T-helper 9 cell (primary cell): ENCODE measurements at places on chromosomes 4 and X.

GRCh38 chr4:132540797-132541196 is 608.3 kb upstream of the PCDH10 start:
- DNase-seq = no peak

DNA sequence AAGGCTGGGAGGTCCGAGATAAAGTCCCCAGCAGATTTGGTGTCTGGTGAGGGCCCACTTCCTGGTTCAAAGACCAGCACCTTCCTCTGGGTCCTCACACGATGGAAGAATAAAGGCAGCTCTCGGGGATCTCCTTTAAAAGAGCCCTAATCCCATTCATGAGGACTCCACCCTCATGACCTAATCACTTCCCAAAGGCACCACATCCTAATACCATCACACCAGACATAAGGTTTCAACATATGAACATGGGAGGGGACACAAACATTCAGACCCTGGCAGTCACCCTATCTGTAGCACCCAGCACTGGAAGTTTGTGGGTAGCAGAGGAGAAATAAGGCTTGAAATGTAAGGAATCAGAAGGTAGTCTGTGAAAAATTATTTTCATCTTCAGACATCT is 112.9 kb upstream of the NOCT start:
- DNase-seq = no peak

DNA sequence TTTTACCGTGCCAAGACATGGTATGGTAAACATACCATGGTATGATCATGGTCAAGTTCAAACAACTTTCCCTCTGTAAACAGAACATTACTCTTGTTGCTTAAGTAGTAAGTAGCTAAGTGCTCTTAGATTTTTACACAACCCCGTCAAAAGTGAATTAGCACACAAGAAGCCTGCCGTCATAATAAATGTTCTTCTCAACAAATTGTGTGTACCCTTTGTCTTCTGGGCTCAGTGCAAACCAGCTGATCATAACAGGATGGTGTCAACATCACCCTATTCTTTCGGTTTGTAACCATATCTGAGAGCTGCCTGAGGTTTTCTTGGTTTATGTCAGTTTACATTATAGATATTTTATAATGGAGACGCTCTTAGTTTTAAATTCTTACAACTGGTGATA is 28.8 kb downstream of the MSL3 start:
- DNase-seq = no peak

DNA sequence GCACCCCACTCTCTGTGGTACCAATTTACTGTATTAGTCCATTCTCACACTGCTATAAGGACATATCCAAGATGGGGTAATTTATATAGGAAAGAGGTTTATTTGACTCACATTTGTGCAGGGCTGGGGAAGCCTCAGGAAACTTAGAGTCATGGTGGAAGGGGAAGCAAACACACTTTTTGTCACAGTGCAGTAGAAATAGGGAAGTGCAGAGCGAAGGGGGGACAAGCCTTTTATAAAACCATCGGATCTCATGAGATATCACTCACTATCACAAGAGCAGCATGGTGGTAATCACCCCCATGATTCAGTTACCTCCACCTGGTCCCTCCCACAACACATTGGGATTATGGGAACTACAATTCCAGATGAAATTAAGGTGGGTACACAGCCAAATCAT is 766.9 kb upstream of the PCDH10 start:
- DNase-seq = no peak

DNA sequence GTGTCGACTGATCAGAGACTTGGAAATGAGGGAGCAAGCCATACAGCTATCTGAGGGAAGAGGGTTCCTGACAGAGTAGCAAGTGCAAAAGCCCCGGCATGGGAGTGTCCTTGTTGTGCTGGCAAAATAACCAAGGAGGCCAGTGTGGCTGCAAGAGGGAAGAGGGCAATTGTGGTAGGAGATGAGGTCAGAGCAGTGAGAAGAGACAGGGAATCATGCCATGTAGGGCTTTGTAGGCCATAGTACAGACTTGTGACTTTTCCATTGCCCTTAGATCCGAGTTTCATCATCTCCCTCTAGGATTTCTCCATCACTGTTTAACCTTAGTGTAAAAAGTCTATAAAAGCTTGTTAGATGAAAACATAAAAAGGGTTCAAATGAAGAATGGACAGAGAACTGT is 76.2 kb downstream of the DOCK11 start:
- no peak for DNase-seq

DNA sequence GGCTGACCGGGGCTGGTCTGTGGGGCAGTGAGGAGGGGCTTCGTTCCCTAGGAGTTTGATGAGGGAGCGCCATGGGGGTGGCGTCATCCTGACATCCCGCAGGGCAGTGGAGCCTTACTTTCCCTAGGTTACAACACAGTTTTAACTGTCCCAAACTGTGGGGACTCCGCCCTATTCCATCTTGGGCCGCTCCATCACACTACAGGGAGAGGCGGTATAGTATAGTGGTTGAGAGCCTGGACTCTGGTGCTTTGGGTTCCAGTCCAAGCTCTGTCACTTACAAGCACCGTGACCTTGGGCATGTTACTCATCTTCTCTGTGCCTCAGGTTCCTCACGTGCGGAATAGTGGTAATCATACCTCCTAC is 44.2 kb downstream of the ZNF185 start:
- no peak for DNase-seq
